ENCODE measurements at places on chromosomes 7 and 10. TPM values are rescaled to one million over a fixed set of nuclear protein-coding genes. Genes with fewer than 3 reads are reported as not detected.

NRCAM gene
- 0.14 TPM for total RNA-seq

GRCh38 chr10:77889277-77889903 lies 37.2 kb downstream of the DLG5 start:
- DNase-seq = no peak

GRCh38 chr10:68135362-68135761 lies 26.1 kb downstream of the MYPN start:
- no peak for DNase-seq

- DNase-seq = no peak
Measured at GRCh38 chr10:115941361-115941771, 331.6 kb downstream of the GFRA1 start.

DNA sequence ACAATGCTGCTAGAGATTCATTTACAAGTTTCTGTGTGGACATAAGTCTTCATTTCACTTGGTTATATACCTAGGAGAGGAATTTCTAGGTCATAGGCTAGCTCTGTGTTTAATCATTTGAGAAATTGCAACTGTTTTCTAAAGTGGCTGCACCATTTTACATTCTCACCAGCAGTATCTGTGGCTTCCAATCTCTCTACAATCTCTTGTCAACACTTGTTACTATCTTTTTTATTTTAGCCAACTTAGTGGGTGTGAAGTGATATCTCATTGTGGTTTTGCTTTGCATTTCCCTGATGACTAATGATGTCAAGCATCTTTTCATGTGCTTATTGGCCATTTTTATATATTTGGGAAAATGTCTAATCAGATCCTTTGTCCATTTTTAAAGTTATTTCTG lies 53.0 kb upstream of the DRGX start:
- no peak for DNase-seq

GRCh38 chr7:31186202-31186601 lies 134.1 kb downstream of the ADCYAP1R1 start:
- DNase-seq = no peak

GRCh38 chr10:119759832-119760231 lies 34.0 kb downstream of the INPP5F start:
- no peak for DNase-seq

Data from left ventricle myocardium inferior (tissue), 1 donor.